Amygdala (tissue), 56 donors: ENCODE measurements at places on chromosomes 7 and 10.

DNA sequence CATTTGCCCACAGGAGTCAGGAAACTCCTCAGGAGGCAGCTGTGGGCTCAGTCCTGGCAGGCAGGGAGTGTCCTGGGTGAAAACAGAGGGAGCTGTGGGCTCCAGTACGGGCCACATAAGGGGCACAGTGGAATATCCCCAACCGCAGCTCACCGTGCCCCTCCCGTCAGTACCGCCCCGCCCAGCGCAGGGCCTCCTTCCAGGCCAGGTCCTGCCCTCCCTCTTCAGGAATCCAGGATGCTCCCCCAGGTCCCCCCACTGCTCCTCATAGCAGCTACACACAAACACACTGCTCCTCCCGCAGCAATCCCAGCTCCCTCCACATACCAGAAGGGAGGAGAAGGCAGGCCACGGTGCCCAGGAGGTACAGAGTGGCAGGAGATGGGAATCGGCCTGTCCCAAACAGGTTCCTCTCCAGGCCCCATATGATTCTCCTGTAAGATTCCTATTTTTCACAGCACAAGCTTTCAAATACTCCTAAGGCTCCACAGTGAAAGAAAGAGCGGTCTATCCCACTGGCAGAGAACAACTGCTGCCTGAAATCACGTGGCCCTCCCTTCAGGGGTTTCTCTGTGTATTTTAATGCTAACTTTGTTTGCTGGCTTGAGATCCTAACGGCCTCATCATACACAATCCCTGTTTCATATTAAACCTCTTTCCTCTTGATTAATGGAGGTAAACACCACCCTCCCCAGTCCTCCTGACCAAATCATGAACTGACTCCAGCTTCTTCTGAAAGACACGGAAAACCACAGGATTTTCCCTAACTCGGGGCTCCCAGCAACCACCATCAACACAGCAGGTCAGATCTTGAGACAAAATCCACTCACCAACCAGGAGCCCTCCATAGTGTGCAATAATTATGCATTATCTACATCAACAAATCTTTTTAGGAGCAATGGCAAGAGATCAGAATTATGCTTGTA lies 178.7 kb downstream of the TNS3 start:
- DNase-seq: no peak

- DNase-seq: no peak
Observed at GRCh38 chr7:71404726-71405345, 272.9 kb downstream of the GALNT17 start.

GRCh38 chr10:128384831-128385230 lies 258.6 kb upstream of the MKI67 start:
- no peak for DNase-seq

GRCh38 chr10:129514568-129515451 lies 47.8 kb downstream of the MGMT start:
- DNase-seq: no peak

DNA sequence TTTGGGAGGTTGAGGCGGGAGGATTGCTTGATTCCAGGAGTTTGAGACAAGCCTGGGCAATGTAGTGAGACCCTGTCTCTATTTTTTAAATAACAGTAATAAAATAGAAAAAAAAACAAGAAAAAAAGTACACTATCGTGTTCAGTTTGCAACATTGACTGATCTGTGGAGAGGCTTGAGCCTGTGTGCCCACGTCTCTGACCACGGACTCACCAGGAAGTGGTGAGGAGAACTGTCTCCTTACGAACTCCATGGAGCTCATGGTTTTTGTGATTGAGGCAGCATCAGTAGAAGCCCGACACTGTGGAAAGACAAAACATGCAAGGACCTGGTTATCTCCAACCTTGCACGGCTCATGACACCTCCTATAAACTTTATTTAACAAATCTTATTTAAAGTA lies 23.9 kb upstream of the DNAJB6 start:
- DNase-seq: no peak

DNA sequence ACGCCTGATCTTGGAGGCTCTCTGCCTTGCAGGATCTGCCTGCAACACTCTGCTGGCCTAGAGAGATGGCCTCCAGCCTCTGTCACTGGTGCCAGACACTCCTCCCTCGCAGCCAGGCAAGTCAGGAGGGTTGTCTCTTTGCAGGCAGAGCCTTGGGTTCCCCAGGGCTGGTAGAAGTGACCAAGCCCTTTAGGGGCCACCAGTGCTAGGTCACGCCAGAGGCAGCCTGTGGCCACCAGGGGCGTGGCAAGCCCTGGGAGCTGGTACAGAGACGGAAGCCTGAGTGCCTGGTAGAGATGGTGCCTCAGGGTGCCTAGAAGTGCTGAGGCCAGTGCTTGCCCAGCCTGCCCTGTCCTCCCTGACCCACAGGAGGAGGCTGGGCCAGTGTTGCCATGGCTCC lies 9.1 kb downstream of the ADCYAP1R1 start:
- DNase-seq: no peak

- DNase-seq: no peak
Observed at GRCh38 chr7:142053988-142054387, 57.5 kb upstream of the MGAM2 start.

DNA sequence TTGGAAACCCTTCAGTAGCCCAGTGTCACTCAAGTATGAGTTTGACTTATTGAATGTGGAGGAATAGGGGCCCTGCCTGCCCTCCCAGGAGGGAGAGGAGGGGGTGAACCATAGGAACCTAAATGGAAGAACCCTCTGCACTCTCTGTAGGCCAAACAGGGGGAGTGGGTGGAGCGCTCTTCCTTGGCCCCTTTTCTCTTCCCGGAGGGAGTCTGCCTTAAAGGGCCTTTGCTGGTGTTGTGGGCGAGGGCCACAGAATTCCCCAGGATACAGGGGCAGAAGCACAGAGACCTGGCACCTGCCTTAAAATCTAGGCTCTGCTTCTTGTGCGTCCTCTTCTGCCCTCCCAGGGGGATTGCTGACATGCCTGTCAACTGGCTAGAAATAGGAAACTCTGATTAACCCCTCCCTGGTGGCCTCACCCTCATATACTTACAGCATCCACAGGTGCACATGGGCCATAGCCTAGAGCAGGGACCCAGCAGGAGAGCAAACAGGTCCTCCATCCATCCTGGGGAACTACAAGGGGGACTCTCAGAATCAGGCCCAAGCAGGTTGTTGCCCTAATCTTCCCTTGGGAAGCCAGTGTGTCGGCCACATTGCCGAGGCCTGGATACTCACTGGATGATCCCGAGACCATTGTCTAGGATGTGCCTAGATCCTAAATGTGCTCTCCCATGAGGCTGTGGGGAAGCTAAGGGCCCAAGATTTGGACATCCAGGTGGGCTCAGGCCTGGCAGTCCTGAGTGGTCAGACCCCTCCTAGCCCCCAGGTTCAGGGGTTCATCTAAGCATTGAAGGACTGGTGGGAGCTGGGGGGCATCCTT lies 3.4 kb downstream of the TRIM8 start:
- DNase-seq: no peak

DNA sequence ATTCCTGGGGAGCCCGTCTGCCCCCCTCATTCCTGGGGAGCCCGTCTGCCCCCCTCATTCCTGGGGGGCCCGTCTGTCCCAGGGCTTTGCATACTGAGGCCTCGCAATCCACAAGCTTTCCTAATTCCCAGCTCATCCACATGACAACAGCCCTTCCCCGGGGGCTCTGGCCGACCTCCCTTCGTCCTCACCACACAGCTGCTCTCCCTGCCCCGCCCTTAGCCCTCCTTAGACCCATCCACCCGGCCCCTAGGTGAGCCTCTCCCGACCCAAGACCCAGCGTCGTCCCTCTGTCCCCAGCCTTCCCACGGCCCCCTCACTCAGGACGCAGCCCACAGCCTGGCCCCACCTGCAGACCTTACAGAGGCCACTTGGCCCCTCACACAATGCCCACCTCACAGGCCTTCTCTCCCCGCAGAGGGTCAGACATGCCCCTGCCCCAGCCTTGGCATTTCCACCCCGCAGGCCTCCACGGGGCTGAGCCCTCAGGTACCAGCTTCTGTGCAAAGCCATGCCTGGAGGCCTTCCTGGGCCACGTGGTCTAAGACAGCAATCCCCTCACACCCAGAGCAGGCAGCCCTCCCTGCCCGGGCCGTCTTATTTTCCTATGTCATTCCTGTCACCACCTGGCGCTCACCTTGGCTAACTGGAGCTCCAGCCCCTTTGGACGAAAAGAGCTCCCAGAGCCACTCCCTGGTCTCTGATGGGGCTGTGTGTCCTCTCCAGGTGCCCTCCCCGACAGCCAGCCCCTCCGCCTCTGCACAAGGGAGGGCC lies 3.5 kb upstream of the FAM20C start:
- DNase-seq: no peak

DNA sequence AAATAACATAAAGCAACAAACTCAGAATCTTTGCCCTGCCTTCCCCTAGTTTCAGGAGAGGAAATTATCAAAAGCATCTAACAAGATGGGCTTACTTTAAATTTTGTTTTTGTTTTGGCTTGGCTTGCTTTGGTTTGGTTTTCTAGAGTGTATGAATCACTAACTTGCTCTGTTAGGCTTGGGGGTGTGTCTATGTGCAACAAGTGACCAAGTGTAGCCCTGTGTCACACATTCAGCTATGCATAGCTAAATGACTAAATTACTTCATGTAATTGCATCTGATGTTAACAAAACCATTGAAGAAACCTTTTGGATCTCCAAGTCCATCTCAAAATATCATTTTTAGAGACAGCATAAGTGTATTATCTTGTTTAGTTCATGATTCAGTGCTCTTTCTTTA lies 251.0 kb downstream of the TFEC start:
- no peak for DNase-seq

- DNase-seq: peak; percentile 41
Observed at GRCh38 chr7:130721486-130722277, 12.3 kb downstream of the KLF14 start.

GRCh38 chr7:135380351-135380750 lies 129.6 kb downstream of the CNOT4 start:
- DNase-seq: no peak

- no peak for DNase-seq
Observed at GRCh38 chr10:103838070-103838395, 17.3 kb downstream of the SH3PXD2A start.

DNA sequence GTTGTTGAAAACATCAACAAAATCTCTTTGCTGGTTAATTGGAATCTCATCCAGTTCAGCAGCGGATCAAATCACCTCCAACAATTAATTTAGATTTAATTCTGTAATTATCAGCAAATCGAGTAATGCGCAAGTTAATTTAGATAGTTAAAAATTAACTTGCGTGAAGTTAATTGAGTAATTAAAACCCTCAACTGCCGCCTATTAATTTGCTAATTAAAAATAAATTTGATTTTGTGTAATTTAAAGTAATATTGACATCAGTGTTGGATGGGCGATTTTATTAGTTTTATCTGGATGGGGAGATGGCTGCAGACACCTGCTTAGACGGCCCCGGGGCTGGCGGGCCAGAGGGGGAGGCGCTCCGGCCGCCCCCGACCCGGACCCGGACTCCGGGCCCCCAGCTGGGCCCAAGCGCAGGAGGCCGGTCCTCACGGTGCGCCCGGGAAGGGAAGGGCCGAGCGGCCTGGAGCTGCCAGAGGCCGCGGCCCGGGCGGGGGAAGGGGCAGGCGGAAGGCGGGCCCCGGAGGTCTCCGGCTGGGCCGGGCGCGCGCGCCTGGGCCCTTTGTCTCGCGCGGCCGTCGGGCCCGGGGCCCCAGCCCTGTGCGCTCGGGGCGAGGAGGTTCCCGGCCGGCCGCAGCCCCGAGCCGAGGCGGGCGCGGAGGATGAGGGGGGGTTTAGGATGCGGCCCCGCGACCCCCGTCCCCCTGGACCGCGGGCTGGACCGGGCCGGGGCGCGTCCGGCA lies 3.3 kb upstream of the UNCX start:
- DNase-seq: no peak
